Activated T-helper 1 cell treated with anti-CD3 and anti-CD28 coated beads, Interleukin-2, amount 50 U/mL, for 16 hours (primary cell): ENCODE measurements at places on chromosomes 11 and 22.

DNA sequence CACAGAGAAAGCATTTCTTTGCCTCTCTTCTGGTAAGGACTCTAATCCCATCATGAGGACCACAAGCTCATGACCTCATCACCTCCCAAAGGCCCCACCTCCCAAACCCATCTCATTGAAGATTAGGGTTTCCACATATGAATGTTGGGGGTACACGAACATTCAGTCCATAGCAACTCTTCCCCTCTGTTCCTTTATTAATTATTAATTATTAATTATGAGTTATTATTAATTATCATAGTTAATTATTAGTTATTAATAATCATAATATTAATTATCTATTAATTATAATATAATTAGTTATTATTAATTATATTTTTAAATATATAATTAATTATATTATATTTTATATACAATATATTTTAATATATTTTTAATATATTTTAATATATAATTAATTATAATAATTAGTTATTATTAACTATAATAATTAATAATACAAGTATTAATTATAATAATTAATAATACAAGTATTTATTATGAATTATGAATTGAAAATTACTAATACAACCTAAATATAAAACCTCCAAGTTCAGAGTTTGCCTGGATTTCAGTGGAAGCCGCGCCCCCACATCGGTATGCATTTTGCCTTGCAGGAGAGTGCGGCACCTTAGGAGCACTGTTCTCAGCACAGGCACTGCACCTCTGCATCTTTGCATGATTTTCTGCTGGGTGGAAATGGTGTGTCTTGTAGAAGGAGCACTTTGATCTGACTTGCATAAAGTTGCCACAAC, 128.0 kb upstream of the FGF3 start:
- DNase-seq = no peak

- DNase-seq = no peak
Observed at GRCh38 chr11:22193348-22194051, 615 bp downstream of the ANO5 start.

- no peak for DNase-seq
Observed at GRCh38 chr11:12434325-12434654, 56.9 kb downstream of the PARVA start.

DNA sequence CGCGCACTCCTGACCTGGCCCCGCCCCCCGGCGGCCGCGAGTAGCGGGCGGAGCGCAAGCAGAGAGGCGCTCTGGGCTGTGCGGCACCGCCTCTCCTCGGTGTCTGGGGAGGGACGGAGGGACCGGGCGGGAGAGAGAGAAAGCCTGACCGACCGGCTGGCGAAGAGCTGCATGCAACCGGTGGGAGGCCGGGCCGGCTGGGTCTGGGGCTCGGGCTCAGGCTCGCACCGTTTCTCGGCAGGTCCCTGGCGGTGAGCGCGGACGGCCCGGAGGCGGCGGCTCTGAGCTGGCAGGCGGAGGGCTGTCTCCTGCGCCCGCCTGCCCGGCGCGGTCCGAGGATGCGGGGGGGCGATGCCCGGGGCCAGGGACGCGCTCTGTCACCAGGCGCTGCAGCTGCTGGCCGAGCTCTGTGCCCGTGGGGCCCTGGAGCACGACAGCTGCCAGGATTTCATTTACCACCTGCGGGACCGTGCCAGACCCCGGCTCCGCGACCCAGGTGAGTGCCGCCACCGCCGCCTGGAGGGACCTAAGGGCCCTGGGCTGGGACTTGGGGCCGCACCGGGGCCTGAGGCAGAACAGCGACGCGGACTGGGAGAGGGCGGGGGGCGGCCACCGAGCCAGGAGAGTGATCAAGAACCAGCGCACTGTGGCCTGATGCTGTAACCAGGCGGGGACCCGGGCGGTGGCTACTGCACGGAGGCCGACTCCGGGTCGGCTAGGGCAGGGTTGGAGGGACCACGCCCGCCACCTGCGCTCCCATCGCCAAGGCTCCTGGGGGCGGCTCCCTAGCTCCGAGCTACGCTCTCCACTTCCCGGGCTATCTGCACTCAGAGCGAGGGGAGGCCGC, at the start of gene SYT9:
Gene SYT9 (plus strand): TSS at position 69 of the 847 bp plus-strand sequence. CDS start 283 bp downstream, at position 352.
- no peak for DNase-seq

DNA sequence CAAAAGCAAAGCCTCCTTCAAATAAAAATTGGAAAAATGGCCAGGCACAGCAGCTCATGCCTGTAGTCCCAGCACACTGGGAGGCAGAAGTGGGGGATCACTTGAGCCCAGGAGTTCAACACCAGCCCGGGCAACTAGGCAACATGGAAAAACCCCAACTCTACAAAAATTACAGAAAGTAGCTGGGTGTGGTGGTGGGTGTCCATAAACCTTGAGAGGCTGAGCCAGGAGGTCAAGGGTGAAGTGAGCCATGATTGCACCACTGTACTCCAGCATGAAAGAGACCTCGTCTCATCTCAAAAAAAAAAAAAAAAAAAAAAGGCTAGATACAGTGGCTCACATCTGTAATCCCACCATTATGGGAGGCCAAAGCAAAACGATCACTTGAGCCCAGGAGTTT, 22.3 kb downstream of the DDX6 start:
- DNase-seq = no peak

- DNase-seq = no peak
Observed at GRCh38 chr22:30002861-30003486, 77.3 kb upstream of the HORMAD2 start.
